Choroid plexus epithelial cell (primary cell): ENCODE measurements at places on chromosomes 16 and 17.

GRCh38 chr17:38620551-38621277 lies 15.0 kb upstream of the SRCIN1 start:
- DNase-seq = no peak

- DNase-seq = peak; percentile 45
These were observed 36.7 kb upstream of the ULK2 start for GRCh38 chr17:19904412-19904811.

GRCh38 chr17:79629548-79630049 lies 18.7 kb upstream of the RBFOX3 start:
- DNase-seq = no peak

- no peak for DNase-seq
These were observed 11.8 kb upstream of the FAM171A2 start for GRCh38 chr17:44375196-44376017.

- no peak for DNase-seq
These were observed 23.3 kb downstream of the NOS2 start for GRCh38 chr17:27776882-27777624.

- peak; percentile 86 for DNase-seq
These were observed 49.0 kb upstream of the CHMP6 start for GRCh38 chr17:80942423-80943345.

DNA sequence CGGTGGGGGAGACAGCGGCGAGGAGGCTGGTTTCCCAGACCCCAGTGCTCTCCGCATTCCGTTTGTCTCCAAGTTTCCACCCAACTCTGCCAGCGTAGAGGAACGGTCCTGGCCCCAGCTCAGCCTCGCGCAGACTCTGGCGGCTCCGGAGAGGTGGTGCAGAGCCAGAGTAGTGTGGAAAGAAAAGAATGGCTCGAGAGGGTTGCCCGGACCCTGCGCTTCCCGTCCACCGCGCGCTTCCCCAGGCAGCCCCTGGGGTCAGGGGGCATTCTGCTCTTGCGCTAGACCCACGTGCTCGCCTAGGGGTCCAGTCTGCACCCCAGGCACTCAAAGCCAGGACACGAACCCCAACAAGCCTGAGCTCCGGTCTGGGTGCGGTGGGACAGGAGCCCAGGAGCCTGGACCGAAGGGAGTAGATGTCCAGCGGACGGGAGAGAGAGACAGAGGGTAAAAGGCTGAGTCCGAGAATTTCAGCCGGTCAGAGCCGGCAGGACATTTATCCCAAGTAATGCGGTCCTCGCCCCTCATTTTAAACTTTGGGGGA lies 3.8 kb downstream of the PMP22 start:
- DNase-seq = peak; percentile 73

DNA sequence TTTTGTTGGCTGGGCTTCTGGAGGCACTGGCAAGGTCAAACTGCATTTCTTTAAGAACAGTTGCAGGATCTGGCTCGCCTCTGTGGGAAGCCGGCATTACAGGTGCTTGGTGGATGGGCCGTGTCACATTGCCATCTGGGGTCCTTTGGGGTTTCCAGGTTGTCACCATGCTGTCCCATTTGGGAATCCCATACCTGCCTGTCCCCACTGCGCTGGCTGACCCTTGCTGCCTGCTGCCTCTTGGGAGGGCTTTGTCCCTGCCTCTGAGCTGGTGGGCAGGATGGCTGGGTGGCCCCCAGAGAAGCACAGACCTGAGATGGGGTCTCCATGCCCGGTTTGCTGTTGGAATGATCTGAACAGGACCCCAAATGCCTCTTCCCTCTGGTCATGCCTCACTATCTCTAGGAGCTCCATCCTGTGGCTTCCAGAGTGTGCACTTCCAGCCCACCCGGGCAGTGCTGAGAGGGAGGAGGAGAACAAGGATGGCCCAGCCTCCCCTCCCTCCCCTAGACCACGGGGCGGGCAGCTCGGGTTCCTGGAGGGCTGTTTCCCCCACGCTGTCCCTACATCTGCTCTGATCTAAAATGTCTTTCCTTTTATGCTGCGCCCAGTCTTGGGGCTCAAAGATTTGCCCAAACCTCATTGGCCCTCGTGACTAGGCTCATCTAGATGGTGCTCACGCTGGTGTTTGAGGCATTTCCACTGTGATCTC lies 28.0 kb downstream of the OR1D5 start:
- no peak for DNase-seq

DNA sequence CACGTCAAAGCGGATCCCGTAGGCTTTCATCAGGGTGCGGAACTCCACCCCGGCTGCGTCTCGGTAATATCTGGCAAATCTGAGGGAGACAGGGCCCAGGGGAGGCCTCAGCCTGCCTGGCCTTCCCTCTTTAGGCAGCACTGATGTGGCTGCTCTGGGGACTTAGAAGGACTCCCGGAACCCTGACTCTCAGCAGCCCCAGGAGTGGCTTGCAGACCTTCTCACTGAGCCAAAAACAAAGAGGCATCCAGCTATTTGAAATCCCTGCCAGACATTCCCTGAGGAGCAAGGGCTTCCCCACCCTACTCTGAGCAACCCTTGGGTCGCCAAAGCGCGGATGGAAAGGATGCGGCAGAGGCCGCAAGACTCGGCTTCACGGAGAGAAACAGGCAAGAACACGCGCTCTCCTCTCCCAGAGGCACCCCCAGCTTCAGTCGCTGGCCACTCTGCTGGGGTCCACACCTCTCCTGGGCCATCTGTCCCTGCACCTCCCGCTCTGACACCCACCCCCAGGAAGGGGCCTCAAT lies 7.9 kb downstream of the P2RX5 start:
- DNase-seq = no peak

GRCh38 chr17:67891481-67892119 lies 66.3 kb downstream of the BPTF start:
- peak; percentile 82 for DNase-seq

DNA sequence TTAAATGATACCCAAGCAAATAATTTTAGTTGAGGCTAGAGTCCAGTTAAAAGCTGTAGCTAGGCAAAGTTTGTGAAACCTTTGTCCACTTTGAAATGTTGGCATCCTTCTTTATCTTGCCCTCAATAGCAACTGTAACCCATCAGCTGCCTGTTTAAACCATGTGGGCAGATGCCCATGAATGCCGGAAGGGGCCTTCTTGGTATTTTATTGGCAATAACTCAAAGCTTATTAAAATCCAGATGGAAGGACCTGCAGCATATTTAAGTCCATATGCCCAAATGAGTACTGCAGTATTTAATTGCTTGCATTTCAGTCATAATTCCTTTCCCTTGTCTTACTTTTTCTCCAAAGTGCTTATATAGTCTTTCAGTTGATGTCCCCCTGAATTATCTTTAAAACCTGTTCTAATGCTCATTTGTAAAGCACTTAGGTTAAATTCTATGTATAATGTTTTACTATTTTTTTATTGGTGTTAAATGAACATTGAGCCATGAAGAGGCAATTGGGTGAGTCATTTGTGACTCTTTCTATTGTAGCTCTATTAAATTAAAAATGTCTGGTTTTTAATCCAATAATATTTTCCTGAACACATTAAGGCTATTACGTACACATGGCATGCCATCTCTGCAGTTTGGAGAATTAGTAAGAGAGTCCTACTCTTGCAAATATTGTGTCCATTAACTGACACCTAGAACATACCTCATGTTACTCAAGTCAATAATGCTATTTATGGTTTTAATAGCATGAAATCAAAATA lies 225.3 kb downstream of the KCNJ2 start:
- DNase-seq = no peak

GRCh38 chr16:82199209-82199608 lies 29.2 kb upstream of the MPHOSPH6 start:
- no peak for DNase-seq

- DNase-seq = peak; percentile 54
These were observed 11.7 kb downstream of the TRAF4 start for GRCh38 chr17:28755486-28755885.

- no peak for DNase-seq
These were observed 6.2 kb upstream of the ELAC2 start for GRCh38 chr17:13024016-13024415.

DNA sequence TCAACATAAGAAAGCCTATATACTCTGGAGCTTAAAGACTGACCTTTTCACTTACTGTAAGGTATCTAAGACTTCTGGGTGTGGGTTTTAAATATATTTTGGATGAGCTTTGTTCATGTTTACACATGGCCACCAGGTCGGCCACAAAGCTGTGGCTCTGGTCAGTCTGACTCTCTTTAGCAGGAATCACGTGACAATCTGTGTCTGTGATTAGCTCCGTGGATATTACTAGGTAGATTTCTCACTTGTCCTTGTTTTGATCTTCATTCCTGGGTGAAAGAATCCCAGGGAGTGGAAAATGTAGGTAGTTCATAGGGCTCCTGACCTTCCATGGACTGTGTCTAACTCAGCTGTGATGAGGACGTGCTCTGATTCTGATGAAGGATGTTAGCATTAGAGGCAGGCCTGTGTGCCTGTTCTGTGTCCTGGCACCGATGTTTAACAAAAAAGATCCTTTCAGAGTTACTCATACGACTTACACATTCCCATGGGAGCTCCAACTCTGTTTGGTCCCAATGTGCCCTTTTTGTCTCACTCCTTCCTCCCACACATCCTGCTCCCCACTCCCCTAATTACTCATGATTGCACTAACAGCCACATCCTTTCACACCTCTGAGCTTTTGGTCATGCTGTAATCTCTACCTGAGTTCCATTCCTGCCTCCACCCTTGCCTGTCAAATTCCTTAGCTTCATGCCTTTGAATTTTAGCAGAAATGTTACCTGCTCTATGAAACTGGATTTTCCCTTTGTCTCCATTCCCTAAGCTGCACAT lies 425.1 kb downstream of the MAF start:
- no peak for DNase-seq

- peak; percentile 56 for DNase-seq
These were observed 264.2 kb downstream of the SEC14L1 start for GRCh38 chr17:77404812-77405581.
